Uterus (tissue), 4 donors: ENCODE measurements at places on chromosomes 3 and 15. TPM values are rescaled to one million over a fixed set of nuclear protein-coding genes. Genes with fewer than 3 reads are reported as not detected.

The TAGLN3 gene
- 0.48 TPM for total RNA-seq

The RPL29 gene
- total RNA-seq = 696 TPM

The ECE2 gene
- not detected for total RNA-seq

The DUOX2 gene
- total RNA-seq = not detected

The ZNF148 gene
- 21.2 TPM for total RNA-seq

The MOBP gene
- total RNA-seq = not detected

The HIGD2B gene
- not detected for total RNA-seq

The SAXO2 gene
- total RNA-seq = 10.4 TPM

The CDHR4 gene
- total RNA-seq = not detected

The DISP2 gene
- total RNA-seq = 0.14 TPM

The NECTIN3 gene
- total RNA-seq = 60.3 TPM

The CCDC50 gene
- 342 TPM for total RNA-seq

The RETNLB gene
- not detected for total RNA-seq

The FBXW12 gene
- not detected for total RNA-seq

The IQCF5 gene
- not detected for total RNA-seq

The P2RY13 gene
- total RNA-seq = 1.2 TPM

The PLA1A gene
- total RNA-seq = 16.5 TPM

The GPR87 gene
- not detected for total RNA-seq

The MINAR1 gene
- total RNA-seq = 0.43 TPM

The SPSB4 gene
- not detected for total RNA-seq

The CPNE9 gene
- not detected for total RNA-seq

The P2RY14 gene
- total RNA-seq = 0.51 TPM

The KLHL25 gene
- 15.1 TPM for total RNA-seq

The LNP1 gene
- total RNA-seq = 4.4 TPM

The C3orf62 gene
- total RNA-seq = 7.2 TPM

The UROC1 gene
- total RNA-seq = 0.07 TPM

The GRAMD2A gene
- 0.67 TPM for total RNA-seq

The GOLGA8Q gene
- total RNA-seq = 0.29 TPM

The CHRM5 gene
- total RNA-seq = not detected

The EFHB gene
- 5.7 TPM for total RNA-seq

The TMC3 gene
- total RNA-seq = 0.14 TPM

The TIMP4 gene
- total RNA-seq = 10.6 TPM

The AGBL1 gene
- total RNA-seq = not detected

The RTP3 gene
- total RNA-seq = not detected

The VWA5B2 gene
- total RNA-seq = not detected
